ENCODE measurements at places on chromosomes 6 and 20. TPM values are rescaled to one million over a fixed set of nuclear protein-coding genes. Genes with fewer than 3 reads are reported as not detected.

The RXRB gene
- total RNA-seq = 41.9 TPM

The SPATA25 gene
- total RNA-seq = 0.58 TPM

The PPP2R5D gene
- total RNA-seq = 47.5 TPM

The GSTA2 gene
- total RNA-seq = not detected

The PTPRT gene
- not detected for total RNA-seq

The NHLRC1 gene
- not detected for total RNA-seq

The PSMB1 gene
- 236 TPM for total RNA-seq

The SHLD1 gene
- 6.5 TPM for total RNA-seq

The MYBL2 gene
- total RNA-seq = 96.4 TPM

DNA sequence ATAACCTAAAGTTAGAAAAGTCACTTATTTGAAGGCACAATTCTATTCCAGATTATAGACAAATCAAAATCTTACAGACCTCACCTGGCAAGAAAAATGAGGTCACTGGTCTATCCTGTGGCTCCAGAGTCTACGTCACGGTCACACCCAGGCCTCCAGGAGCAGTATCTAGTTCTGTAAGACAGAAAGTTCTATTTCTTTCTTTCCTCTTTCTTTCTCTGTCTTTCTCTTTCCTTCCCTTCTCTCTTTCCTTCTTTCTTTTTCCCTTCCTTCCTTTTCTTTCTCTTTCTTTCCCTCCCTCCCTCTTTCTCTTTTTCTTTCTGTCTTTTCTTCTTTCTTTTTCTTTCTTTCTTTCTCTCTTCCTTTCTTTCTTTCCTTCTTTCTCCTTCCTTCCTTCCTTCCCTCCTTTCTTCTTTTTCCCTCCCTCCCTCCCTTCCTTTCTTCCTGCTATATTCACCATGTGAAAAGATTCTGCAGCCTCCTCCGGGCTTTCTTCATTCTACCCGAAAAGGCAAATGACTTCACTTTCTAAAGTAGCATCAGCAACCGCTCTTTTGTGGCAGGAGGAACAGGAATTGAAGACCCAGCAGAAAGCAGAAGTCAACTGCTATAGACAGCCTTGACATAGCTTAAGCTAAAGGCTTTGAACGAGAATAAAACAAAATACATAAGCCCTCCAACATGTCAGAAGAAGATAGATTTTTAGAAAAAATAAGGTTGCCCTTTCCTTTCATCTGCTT, 83.9 kb upstream of the SIRPG start:
- no peak overlapping the region for H3K4me3 ChIP-seq
- H3K4me1 ChIP-seq = peaks cover 4% of the 10 kb centered on the region
- no peak for DNase-seq

DNA sequence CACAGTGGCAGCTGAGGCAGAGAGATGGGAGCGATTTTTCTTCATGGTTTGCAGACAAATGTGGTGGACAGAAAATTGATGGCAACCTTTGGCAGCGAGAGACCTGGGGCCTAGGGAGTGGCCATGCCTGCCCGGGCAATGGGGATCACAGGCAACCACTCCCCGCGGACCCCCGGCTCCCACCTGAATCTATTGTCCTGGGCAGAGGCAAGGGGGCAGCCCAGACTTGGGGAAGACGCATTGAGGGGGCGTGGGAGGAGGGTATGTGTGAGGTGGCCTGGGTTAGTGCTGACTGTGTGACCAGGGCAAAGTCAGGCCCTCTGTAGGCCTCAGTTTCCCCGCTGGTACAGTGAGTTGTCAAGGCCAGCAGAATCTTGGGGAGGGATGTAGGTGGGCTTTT, 53.6 kb upstream of the BLCAP start:
- no peaks in the 10 kb centered on the region for H3K36me3 ChIP-seq
- no peaks in the 10 kb centered on the region for H3K4me1 ChIP-seq
- no peak overlapping the region for H3K4me3 ChIP-seq

DNA sequence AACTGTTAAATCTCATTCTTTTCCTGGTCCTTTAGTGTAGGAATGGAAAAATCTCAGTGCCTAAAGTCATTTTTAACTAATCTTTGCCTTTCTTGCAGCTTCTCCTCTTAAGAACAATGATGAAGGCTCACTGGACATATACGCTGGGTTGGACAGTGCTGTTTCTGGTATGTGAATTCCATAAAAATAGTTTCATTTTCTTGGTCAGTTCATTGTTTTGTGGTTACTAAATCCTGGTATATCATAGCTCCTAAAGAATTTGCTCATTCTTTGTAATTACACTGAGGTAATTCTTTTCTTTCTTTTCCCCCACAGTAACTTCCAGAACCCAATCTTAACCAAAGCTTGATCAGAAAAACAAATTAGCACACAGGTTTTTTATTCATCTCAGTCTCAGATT, 23.4 kb downstream of the CASP8AP2 start:
- no peak for DNase-seq
- H3K4me3 ChIP-seq = no peak overlapping the region
- H3K4me1 ChIP-seq = peaks cover 9% of the 10 kb centered on the region
- no peaks in the 10 kb centered on the region for H3K27me3 ChIP-seq
- peaks cover 50% of the 10 kb centered on the region for H3K36me3 ChIP-seq
- H3K27ac ChIP-seq = no peak overlapping the region

DNA sequence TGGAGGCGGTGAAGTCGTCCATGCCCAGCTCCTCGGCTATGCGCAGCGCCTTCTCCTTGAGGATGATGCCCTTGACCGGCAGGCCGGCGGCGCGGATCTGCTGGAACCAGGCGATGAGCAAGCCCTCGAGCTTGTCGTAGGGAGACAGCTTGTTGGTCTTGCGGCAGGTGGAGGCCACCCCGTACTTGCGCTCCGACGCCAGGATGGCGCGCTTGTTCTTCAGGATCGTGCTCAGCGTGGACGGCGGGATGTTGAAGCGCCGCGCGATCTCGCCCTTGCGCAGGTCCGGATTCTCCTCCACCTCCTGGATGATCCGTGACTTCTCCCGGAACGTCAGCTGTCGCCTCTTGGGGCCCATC, 435 bp downstream of the CENPB start:
- H3K27ac ChIP-seq = peak overlapping the region; percentile 85
- peaks cover 13% of the 10 kb centered on the region for H3K36me3 ChIP-seq
- peak overlapping the region; percentile 80 for H3K4me3 ChIP-seq
- H3K27me3 ChIP-seq = no peaks in the 10 kb centered on the region
- DNase-seq = peak; percentile 59
- peaks cover 42% of the 10 kb centered on the region for H3K4me1 ChIP-seq

DNA sequence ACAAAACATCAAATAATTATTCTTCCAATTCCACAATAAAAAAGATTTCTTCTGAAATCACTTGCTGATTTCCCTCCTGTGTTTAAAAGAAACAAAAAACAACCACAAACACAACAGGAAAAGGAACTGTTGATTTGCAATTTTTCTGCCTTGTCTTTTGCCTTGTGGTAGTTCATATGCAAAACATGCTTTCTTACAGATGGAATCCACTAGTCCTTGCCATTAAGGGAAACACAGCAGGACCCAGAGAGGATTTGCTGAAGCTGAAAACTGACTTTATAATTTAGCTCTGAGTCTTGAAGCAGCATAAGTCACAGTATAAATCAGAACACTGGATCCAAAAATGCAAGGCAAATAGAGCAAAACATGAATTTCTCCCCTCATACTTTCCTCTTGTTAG, 328.8 kb downstream of the PHF3 start:
- H3K27me3 ChIP-seq = no peaks in the 10 kb centered on the region
- no peak overlapping the region for H3K4me3 ChIP-seq
- no peak overlapping the region for H3K27ac ChIP-seq
- H3K36me3 ChIP-seq = no peaks in the 10 kb centered on the region

- peaks cover 3% of the 10 kb centered on the region for H3K27me3 ChIP-seq
- H3K27ac ChIP-seq = peak overlapping the region; percentile 57
- H3K36me3 ChIP-seq = peaks cover 1% of the 10 kb centered on the region
- DNase-seq = peak; percentile 37
- no peak overlapping the region for H3K4me3 ChIP-seq
Observed at GRCh38 chr6:29696147-29697125, 15.5 kb upstream of the ZFP57 start.

DNA sequence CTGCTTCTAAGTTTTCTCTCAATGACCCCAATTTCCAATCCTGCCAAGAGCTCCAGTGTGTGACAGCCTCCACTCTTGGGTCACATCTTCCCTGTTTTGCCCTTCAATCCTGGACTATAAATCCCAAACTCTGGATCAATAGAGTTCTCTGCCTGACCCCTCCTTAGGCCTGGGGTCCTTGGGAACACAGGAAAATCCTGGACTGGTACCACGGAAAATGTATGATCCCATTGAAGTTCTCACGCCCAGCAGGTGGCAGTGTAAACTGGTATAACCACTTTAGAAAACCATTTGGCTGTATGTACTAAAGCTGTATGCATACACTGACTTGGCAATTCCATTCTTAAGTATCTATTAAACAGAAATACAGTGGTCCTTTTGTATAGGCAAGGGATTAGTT, 98.0 kb downstream of the SNAP25 start:
- peaks cover 13% of the 10 kb centered on the region for H3K27me3 ChIP-seq
- no peaks in the 10 kb centered on the region for H3K36me3 ChIP-seq
- no peak overlapping the region for H3K27ac ChIP-seq
- DNase-seq = peak; percentile 32

DNA sequence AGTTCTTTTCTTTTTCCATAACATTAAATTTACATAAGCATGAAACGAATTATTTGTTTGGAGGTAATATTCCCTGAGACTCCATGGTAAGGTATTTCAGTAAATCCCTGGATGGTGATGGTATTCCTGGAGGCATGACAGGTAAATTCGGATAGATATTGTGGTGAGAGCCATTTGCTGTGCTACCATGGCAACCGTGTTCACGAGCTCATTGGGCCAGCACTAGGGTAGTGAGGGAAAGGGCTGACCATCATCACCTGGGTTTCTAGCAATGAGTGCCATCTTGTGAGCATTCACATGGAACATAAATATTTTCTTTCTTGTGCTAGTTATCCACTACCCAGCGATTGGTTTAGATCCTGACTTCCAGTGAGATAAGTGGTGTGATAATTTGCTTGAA, 51.9 kb upstream of the GNRH2 start:
- H3K4me1 ChIP-seq = peaks cover 20% of the 10 kb centered on the region
- no peaks in the 10 kb centered on the region for H3K27me3 ChIP-seq
- H3K27ac ChIP-seq = no peak overlapping the region
- H3K4me3 ChIP-seq = no peak overlapping the region

DNA sequence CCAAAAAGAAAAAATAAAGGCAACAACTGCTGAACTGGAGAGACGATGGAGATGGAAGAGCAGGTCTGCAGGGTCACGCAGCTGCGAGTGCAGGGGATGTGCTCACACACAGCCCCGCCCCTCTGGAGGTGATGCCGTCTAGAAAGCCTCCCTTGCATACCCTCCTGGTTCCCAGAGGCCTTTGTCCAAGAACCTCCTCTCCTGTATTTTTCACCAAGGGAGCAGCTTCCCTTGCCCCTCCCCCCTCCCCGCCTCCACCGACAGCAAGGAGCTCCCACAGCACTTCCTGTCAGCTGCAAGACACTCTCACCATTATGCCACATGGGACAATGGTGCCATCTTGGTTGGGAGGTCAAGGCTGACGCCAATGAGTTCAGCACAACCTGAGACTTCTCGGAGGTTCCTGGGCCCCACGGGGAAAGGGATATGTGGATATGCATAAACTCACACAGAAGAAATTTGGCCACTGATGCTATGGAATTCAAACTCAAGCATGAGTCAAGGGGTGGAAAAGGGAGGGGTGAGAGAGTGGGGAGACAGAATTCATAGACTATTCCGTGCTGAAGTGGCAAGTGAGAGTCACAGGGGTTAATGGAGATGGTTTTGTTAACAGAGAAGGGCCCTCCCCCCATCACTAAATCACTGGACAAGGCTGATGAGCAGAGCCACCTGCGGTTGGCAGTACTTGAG, 132.9 kb downstream of the SCML4 start:
- H3K27me3 ChIP-seq = no peaks in the 10 kb centered on the region
- H3K4me1 ChIP-seq = peaks cover 5% of the 10 kb centered on the region
- no peaks in the 10 kb centered on the region for H3K36me3 ChIP-seq
- no peak overlapping the region for H3K4me3 ChIP-seq
- H3K27ac ChIP-seq = no peak overlapping the region

DNA sequence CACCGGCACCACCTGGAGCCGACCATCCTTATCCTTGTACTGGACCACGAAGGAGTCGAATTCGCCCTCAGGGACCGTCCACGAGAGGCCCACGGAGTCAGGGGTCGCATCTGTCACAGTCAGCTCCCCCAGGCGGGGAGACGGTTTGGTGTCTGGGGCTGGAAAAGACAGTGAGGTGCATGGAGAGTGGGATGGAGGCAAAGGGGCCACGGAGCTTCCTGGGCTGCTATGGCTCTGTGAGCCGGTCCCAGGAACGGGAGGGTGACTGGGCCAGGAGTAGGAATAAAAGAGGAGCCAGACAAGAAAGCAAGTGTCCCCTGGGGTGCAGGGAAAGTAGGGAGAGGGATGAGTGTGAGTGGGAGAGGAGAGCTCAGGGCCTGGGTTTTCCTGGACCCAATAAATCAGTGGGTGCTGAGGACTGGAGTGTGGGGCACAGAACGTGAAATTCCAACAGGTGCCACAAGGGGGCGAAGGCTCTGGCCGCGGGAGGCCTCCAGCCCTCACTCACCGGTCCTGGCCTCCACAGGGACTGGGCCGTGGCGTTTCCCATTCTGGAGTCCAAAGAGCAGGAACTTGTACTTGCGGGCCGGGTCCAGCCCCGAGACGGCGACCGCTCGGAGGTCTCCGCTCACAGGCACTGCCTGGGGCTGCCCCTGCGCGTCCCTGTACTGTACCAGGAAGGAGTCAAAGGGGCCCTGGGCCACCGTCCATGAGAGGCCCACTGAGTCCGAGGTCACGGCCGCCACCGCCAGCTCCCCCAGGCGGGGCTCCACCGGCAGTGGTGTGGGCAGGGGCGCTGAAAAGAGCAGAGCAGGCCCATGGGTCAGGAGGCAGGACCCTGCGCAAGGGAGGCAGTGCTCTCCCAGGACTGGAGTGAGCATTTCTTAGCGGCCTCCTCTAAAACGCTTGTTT, 9.9 kb downstream of the CYP21A2 start:
- H3K4me3 ChIP-seq = no peak overlapping the region
- no peaks in the 10 kb centered on the region for H3K4me1 ChIP-seq
- H3K36me3 ChIP-seq = no peaks in the 10 kb centered on the region
- no peak overlapping the region for H3K27ac ChIP-seq
- peak; percentile 72 for DNase-seq

DNA sequence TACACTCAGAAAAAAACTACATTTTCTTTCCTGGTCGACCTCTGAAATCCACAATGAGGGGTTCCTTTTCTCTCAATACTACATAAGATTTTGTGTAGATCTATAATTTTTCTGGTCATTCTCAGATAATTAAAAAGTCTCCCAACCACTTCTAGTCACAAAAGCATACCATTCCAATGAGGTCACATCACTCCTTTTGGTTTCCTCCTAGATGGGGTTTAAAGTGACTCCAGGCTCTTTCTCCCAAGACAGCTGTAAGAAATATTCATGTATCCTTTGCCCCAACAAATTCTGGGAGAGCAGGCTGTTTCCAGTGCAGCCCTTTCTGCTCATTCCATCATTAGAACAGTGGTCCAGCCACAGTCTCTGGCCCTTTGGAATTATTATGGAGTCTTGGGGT, 43.1 kb upstream of the BEND6 start:
- H3K4me1 ChIP-seq = no peaks in the 10 kb centered on the region
- H3K4me3 ChIP-seq = no peak overlapping the region
- no peak overlapping the region for H3K27ac ChIP-seq
- H3K36me3 ChIP-seq = no peaks in the 10 kb centered on the region
- no peak for DNase-seq
- H3K27me3 ChIP-seq = peaks cover 3% of the 10 kb centered on the region

- H3K4me1 ChIP-seq = peaks cover 20% of the 10 kb centered on the region
- H3K27me3 ChIP-seq = peaks cover 3% of the 10 kb centered on the region
- no peaks in the 10 kb centered on the region for H3K36me3 ChIP-seq
- H3K27ac ChIP-seq = no peak overlapping the region
Observed at GRCh38 chr6:137092018-137092417, 47.3 kb upstream of the IL20RA start.

All from activated CD8-positive, alpha-beta T cell treated with anti-CD3 and anti-CD28 coated beads for 36 hours (primary cell).